ENCODE measurements at places on chromosomes 2 and 18. TPM values are rescaled to one million over a fixed set of nuclear protein-coding genes. Genes with fewer than 3 reads are reported as not detected.
A peak's percentile ranks its signal among the peaks of the same experiment; 100 is the strongest.

NEU2 gene
- not detected for total RNA-seq

ATP6V1C2 gene
- under 0.01 TPM for total RNA-seq

NYAP2 gene
- total RNA-seq = under 0.01 TPM

UGT1A8 gene
- total RNA-seq = not detected

ANKRD62 gene
- total RNA-seq = not detected

SPDYA gene
- 0.59 TPM for total RNA-seq

GLI2 gene
- 3.8 TPM for total RNA-seq

GPAT2 gene
- 2.2 TPM for total RNA-seq

SKOR2 gene
- not detected for total RNA-seq

UGT1A10 gene
- not detected for total RNA-seq

GRCh38 chr18:77088963-77089722, 43.4 kb downstream of the MBP start:
- peaks cover 7% of the 10 kb centered on the region for H3K4me1 ChIP-seq
- H3K27me3 ChIP-seq = no peaks in the 10 kb centered on the region
- no peak overlapping the region for H3K4me3 ChIP-seq

DNA sequence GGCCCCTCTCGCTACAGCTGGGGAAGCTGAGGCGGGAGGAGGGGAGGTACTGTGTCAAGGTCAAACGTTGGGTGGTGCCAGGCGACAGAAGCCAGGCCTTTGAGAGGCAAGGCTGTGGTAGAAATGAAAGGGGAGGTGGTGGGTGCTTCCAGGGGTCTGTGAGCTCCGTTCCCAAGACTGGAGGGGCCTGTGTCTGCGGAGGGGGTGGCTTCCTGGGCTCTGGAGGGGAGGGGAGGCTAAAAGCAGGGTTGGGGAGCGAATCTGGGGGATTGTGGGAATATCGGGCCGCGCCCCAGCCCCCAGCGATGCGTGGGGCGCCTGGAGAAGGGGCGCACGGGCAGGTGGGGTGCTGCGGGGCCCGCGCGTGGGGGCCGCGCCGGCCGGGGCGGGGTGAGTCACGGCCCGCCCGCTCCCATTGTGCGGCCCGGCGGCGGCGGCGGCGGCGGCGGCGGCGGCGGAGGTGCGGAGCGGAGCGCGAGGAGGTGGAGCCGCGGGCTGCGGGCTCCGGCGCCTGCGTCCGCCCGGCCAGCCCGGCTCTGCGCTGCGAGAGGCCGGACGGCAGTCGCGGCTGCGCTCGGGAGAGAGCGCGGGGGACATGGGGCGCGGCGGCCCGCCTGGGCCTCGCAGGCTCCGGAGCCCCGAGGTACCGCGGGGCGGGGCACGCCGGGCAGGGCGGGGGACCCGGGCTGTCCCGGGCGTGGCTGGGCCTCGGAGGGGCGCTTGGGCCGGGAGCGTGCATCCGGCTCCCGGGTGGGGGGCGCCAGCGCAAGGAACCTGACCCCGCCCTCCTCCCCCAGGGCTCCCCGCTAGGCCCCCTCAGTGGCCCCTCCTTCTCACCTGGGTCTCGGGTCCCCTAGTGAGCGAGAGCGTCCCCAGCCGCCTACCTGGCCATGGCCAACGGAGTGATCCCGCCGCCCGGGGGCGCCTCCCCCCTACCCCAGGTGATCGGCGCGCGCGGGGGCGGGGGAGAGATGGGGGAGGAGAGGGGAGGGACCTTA, at the start of gene SLC4A3:
Gene SLC4A3, plus strand, starts transcription at position 528 of the 998 bp plus-strand sequence. Its CDS starts 363 bp downstream, at position 891.
- H3K36me3 ChIP-seq = no peaks in the 10 kb centered on the region
- DNase-seq = peak; percentile 98
- H3K27ac ChIP-seq = no peak within 1 kb of the TSS
- peak within 1 kb of the TSS; percentile 66 for H3K4me3 ChIP-seq

GRCh38 chr2:151289972-151290866, 751 bp upstream of the NMI start:
- peaks cover 6% of the 10 kb centered on the region for H3K4me1 ChIP-seq
- peak overlapping the region; percentile 92 for H3K27ac ChIP-seq
- no peaks in the 10 kb centered on the region for H3K27me3 ChIP-seq
- H3K4me3 ChIP-seq = peak overlapping the region; percentile 88
- H3K36me3 ChIP-seq = no peaks in the 10 kb centered on the region

DNA sequence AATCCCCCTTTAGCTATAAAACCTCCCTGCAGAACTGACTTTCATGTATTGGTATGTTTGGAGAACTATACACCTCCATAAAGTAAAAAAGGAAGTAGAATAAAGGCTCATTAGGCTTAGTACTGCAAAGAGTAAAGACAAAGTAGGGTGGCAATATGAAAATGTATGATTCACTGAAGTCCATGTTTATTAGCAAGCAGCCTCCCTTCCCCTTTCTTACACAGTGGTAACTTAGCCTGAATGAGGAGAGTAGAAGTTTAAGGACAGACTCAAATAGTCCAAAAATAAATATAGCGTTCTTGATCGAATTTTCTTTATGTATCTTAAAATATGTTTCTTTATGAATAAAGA, 1.5 kb downstream of the ZNF804A start:
- DNase-seq = peak; percentile 56
- peaks cover 4% of the 10 kb centered on the region for H3K4me1 ChIP-seq
- H3K36me3 ChIP-seq = no peaks in the 10 kb centered on the region
- no peak overlapping the region for H3K27ac ChIP-seq
- peaks cover 9% of the 10 kb centered on the region for H3K27me3 ChIP-seq

- no peak for DNase-seq
- no peaks in the 10 kb centered on the region for H3K36me3 ChIP-seq
- no peaks in the 10 kb centered on the region for H3K4me1 ChIP-seq
- H3K4me3 ChIP-seq = no peak overlapping the region
These were observed 53.2 kb upstream of the CUL3 start for GRCh38 chr2:224638301-224638823.

- H3K27ac ChIP-seq = no peak overlapping the region
- H3K36me3 ChIP-seq = peaks cover 8% of the 10 kb centered on the region
- H3K4me3 ChIP-seq = no peak overlapping the region
- H3K27me3 ChIP-seq = no peaks in the 10 kb centered on the region
- no peak for DNase-seq
These were observed 115.8 kb upstream of the CDCA7 start for GRCh38 chr2:173238831-173239230.

DNA sequence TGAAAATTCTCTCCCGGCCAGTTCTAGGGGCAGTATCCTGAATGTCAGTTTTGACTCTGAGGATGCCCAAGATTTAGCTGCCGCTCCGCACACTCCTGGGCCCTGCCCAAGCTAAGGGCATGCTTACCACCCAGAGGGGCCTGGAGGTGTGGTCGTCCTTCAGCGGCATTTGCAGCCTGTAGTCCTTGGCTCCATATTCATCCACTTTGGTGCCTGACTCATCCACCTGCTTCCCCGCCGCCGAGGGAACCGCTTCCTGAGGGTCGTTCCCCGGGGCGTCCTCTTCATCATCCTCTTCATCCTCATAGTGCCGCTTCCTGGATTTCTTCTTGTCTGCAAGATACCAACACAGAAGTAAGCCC, 577 bp downstream of the ERCC3 start:
- H3K4me1 ChIP-seq = peaks cover 6% of the 10 kb centered on the region
- no peaks in the 10 kb centered on the region for H3K27me3 ChIP-seq
- peaks cover 42% of the 10 kb centered on the region for H3K36me3 ChIP-seq
- no peak for DNase-seq

- H3K4me1 ChIP-seq = no peaks in the 10 kb centered on the region
- no peaks in the 10 kb centered on the region for H3K36me3 ChIP-seq
- H3K4me3 ChIP-seq = no peak overlapping the region
- H3K27ac ChIP-seq = no peak overlapping the region
These were observed 288.6 kb upstream of the HDAC4 start for GRCh38 chr2:239689410-239689809.

- peak; percentile 59 for DNase-seq
- no peaks in the 10 kb centered on the region for H3K36me3 ChIP-seq
- no peaks in the 10 kb centered on the region for H3K27me3 ChIP-seq
- H3K27ac ChIP-seq = peak overlapping the region; percentile 21
- peaks cover 27% of the 10 kb centered on the region for H3K4me1 ChIP-seq
These were observed 88.9 kb upstream of the CYP26B1 start for GRCh38 chr2:72236445-72237067.

- no peak for DNase-seq
- H3K36me3 ChIP-seq = no peaks in the 10 kb centered on the region
- no peak overlapping the region for H3K4me3 ChIP-seq
These were observed 68.1 kb upstream of the TMEM247 start for GRCh38 chr2:46411245-46411641.

- no peaks in the 10 kb centered on the region for H3K4me1 ChIP-seq
- no peak overlapping the region for H3K27ac ChIP-seq
- no peak overlapping the region for H3K4me3 ChIP-seq
- H3K27me3 ChIP-seq = no peaks in the 10 kb centered on the region
These were observed 426.4 kb upstream of the ID2 start for GRCh38 chr2:8255448-8255800.

- H3K4me1 ChIP-seq = no peaks in the 10 kb centered on the region
- no peak overlapping the region for H3K4me3 ChIP-seq
- H3K27me3 ChIP-seq = peaks cover 4% of the 10 kb centered on the region
- no peak overlapping the region for H3K27ac ChIP-seq
- no peaks in the 10 kb centered on the region for H3K36me3 ChIP-seq
- DNase-seq = no peak
These were observed 28.5 kb upstream of the DARS1 start for GRCh38 chr2:136013955-136014354.

DNA sequence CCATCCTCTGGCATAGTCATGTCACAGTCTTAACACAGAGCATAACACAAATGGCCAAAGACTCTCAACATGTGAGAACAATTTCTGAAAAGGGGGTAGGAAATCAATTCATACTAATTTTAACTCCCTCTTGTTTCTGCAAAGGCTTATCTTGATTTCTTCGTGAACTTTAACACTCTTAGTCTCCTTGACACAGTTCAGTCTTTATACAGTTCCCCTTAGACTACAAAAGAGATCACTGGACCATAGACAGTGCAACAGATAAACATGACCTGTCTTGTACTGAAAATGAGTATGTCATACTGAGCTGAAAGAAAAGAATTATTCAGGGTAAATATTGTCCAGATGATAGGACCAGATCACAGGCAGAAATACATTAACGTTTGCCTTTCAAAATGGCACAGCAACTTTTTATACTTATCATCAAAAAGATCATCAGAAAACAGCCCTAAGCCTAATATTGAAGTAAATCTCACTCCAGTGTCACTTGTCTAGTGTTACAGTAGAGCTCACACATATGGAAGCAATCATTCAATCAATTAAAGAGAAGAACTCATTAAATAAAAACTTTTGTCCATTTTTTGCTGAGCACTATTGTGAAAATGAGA, 56.4 kb upstream of the VRK2 start:
- no peak overlapping the region for H3K4me3 ChIP-seq
- DNase-seq = no peak
- H3K4me1 ChIP-seq = no peaks in the 10 kb centered on the region
- H3K27me3 ChIP-seq = no peaks in the 10 kb centered on the region

GRCh38 chr2:74721316-74721715, 67.3 kb downstream of the SEMA4F start:
- H3K27me3 ChIP-seq = peaks cover 14% of the 10 kb centered on the region
- H3K27ac ChIP-seq = no peak overlapping the region
- H3K4me3 ChIP-seq = no peak overlapping the region
- no peaks in the 10 kb centered on the region for H3K36me3 ChIP-seq

DNA sequence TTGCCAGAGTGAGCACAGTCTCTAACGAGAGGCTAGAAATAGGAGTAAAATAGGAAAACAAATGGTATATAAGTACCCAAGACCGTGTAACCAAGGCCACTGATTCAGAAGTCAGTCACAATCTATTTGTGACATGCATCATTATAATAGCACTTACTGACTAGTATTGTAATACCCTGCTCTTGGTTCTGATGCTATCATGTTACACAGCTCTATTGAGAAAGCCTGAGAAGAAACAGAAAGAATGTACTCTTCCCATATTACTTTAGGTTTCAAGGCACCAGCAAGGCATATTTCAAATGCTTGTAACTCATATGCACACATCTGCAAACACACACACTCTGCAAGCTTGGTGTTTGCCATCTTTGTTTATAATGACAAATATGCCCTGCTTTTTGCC, 746.4 kb downstream of the SLC4A3 start:
- DNase-seq = no peak
- no peaks in the 10 kb centered on the region for H3K36me3 ChIP-seq

DNA sequence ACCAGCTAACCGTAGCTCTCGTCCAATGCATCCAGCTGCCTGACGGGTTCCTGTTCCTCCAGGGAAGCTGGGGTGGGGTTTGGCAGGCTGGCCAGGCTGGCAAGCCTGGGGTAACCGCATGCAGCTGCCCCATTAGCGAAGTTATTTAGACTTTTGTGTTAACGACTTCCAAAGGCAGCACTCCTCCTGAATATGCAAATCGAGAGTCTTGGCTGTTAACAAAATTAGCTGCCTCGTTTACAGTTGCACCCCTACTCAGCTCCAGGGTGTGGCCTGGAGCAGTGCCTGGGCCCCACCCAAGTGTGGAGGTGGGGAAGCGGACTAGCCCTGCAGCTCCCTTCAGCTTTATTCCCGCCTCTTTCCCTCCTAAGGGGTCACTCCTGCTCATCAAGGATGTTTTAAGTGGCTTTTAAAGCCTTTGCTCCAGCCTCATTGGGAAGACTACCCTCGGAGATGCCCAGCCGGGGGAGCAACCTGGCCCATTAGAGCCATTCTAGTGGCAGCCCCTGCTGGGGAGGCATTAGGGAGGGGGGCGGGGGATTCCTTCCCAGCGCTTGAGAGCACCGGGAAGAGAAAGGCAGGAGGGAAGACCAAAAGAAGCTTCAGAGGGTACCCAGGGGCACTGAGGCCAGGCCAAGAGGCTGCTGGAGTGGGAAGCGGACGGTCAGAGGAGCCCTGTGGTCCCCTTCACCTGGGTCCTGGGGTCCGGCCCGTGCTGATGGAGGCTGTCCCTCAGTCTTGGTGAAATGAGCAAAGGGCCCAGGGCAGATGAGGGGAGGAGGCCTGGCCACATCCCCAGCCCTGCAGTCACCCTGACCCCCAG, 204.1 kb downstream of the CELF4 start:
- no peak overlapping the region for H3K4me3 ChIP-seq
- no peaks in the 10 kb centered on the region for H3K4me1 ChIP-seq
- no peak for DNase-seq

- no peak for DNase-seq
- H3K4me1 ChIP-seq = no peaks in the 10 kb centered on the region
- H3K27ac ChIP-seq = no peak overlapping the region
- H3K4me3 ChIP-seq = no peak overlapping the region
- no peaks in the 10 kb centered on the region for H3K36me3 ChIP-seq
These were observed 268.5 kb upstream of the ZSWIM2 start for GRCh38 chr2:187117483-187117882.

DNA sequence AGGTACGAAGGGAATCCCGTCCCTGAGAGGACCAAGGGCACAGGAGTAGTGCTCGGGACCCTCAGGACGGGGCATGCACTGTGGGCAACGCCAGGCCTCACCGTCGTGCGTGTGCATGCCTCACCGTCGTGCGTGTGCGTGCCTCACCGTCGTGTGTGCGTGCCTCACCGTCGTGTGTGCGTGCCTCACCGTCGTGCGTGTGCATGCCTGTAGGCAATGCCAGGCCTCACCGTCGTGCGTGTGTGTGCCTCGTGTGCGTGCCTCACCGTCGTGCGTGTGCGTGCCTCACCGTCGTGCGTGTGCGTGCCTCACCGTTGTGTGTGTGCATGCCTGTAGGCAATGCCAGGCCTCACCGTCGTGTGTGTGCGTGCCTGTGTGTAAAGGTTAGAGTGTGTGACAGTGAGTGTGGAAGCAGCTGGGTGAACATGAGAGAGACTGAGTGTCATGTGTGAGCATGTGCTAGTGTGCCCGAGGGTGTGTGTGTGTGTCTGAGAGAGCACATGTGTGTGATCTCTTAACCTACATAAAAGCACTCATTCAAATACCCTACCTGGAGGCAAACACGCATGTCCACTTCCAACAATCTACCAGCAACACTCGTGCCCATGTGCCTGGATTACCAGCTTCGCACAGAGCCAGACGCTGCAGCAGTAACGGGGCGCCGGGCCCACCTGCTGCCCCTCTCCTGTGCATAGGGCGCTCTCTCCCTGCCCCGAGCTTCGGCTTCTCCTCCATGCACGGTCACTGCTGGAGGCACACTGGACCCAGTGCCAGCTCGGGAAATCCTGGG, 36.3 kb downstream of the ZNF516 start:
- H3K27ac ChIP-seq = peak overlapping the region; percentile 95
- peak overlapping the region; percentile 65 for H3K4me3 ChIP-seq
- H3K27me3 ChIP-seq = no peaks in the 10 kb centered on the region
- peaks cover 8% of the 10 kb centered on the region for H3K36me3 ChIP-seq
- no peak for DNase-seq
